ENCODE measurements at places on chromosomes 12 and 14.

- DNase-seq: peak; percentile 12
Observed at GRCh38 chr12:72018036-72018435, 79.4 kb downstream of the TPH2 start.

GRCh38 chr12:95248604-95249360 is 31.2 kb downstream of the VEZT start:
- DNase-seq: no peak

GRCh38 chr12:1322821-1323220 is 271.6 kb downstream of the FBXL14 start:
- DNase-seq: no peak

DNA sequence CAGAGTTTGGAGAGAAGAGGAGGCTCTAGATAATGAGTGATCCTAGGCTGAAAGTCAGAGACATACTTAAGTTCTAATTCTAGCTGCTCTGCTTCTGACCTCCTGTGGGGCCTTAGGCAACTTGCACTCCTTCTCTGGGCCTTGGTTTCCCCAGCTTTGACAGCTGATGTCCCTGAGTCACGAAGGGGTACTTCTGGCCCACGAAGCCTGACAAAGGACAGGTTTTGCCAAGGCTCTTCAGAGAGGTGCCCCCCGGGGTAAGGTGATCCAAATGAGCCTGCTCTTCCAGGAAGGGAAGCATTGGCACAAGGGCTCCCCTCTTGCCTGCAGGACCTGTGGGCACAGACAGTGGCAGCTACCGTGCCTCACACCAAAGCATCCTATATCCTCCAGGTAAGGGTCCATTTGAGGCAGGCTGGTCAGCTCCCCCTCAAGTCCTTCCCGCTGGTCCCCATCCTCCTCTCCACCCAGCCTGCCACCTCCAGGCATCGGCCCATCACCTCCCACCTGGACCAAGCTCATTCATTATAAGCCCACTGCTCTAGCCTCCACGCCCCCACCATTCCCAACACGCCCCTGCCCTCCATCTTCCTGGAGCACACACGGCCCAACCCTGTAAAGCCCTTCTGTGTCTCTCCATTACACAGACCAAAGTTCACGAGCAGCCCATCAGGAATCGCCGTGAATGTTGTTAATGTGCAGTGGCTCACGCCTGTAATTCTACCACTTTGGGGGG is 1.9 kb upstream of the PPP1R13B start:
- DNase-seq: no peak

DNA sequence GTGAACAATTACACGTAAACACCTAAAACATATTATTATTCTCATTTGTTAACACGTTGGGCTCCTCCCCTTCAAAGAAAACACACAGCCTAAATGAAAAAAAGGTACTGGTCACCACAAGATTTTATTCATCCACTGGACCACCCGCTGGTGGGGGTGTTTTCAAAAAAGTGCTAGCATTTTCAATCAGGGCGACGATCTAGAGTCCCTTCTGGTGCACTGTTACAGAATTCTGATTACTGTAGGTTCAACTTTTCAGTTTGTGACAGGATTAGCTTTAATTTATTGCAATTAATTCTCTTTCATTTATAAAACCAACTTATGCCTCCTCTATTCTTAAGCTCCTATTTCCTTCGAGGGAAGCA is 443 bp downstream of the MAGOHB start:
- no peak for DNase-seq

DNA sequence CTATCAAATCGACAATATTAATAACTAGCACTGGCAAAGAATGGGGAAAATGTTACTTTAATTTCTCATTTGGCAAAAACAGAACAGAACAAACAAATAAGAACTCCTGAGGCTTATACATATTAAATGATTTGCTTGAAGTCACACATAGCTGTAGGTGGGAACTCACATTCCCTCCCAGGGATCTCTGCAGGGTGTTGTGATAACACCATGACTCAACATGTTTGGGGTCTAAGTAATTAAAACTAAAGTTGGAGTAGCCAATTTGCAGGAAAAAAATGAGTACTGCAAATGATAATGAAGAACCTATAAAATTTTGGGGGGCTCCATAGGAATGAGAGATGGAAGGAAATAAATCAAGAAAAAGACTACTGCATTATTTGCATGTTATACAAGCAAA is 27.5 kb downstream of the UNC79 start:
- no peak for DNase-seq

GRCh38 chr14:60090864-60091519 is 731 bp upstream of the PCNX4 start:
- DNase-seq: peak; percentile 80

DNA sequence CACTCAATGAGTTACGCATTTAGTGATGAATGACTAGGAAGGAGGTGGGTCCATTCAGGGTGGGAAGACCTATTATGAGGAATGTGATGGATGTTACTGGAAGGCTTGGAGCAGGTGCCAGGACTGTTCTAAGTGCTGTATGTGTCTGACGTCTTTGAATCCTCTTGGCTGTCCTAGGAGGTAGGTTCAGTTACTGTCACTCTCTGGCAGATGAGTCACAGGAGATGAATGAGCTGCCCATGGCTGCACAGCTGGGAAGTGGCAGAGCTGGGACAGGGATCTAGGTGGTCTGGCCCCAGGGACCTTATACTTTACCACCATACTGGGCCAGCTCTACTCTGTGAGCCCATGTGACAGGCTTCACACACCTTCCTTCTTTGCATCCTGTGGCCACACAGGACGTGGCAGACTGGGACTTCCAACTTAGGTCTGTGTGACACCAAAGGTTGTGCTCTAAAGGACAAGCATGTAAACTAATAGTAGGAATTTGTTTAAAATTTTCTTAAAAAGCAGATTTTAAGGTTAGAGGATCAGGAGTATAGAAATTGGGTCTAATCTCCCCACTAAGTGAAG is 24.0 kb downstream of the TCTN1 start:
- no peak for DNase-seq

DNA sequence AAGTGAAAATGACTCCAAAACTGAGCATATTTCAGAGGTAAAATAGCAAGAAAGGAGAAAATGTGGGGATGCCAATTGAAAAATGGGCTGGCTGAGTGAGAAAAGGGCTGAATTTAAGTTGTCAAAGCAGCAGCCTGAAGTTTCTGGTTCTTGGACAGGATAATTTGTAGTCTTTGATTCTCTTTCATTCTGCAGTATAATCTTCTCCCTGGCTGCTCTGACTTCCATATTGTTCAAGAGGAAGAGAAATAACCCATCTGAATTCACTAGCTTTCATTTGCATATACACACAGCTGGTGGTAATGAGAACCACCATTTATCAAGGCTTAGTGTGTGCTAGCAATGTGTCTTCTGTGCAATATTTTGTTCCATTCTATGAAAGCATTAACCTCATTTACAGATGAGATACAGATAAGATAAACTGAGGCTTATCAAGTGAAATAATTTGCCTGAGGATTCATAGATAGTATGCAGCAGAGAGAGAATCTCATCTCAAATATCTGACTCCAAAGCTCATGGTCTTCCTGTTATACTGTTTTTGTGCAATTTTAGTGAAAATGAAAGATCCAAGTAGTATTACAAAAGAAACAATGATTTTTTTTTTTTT is 184.2 kb downstream of the TMTC2 start:
- no peak for DNase-seq

DNA sequence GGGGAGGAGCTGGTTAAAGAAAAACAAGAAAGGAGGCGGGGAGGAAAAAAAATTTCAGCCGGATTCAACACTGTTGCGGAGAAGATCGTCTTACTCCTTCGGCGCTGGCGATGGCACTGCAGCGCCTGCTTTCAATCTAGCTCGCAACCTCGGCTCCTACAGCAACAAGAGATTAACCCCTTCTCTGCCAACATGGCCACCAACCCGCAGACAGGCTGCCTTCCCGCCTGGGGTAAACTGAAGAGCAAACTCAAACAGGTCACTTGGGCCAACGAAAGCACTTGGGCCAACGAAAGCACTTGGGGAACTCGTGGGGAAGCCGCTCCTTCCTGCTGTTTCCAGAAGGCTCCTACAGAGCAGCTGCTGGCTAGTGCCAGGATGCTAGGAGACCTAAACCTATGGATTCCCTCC is 73.7 kb downstream of the CIT start:
- no peak for DNase-seq

GRCh38 chr12:53887881-53888280 is 50.8 kb upstream of the HOXC13 start:
- no peak for DNase-seq

- DNase-seq: no peak
Observed at GRCh38 chr12:113826805-113827538, 139.2 kb downstream of the RBM19 start.

DNA sequence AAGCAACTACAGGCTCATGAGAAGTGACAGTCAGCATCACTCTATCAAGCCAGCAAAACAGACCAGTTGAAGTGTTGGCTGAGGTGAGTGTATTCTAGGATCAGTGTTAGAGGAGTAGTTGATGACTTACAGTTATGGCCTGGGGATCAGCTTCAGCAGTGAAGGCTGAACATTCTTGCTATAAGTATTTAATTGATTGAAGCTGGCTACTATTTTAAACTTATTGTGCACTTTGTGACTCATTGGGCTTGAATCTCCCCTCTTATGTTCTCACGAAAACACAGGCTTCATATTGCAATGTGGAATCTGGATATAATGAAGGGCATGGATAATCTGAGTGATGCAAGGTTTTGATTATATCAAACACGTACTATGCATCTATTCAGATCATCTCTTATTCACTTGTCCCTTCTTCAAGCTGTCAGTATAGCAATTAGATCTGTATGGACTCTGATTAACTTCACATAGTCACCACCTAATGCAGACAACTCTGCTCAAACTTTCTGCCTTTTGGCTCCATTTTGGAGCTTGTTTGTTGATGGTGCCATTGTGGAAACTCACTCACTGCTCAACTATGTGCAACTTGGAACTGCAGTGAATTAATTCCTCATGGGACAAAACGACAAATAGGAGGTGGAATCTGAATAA is 309.2 kb downstream of the SLC16A7 start:
- no peak for DNase-seq

- DNase-seq: no peak
Observed at GRCh38 chr14:101236496-101237251, 324.6 kb upstream of the DIO3 start.

- no peak for DNase-seq
Observed at GRCh38 chr14:37144729-37145363, 27.6 kb downstream of the SLC25A21 start.

GRCh38 chr12:107238296-107238695 is 144.9 kb upstream of the CRY1 start:
- no peak for DNase-seq

DNA sequence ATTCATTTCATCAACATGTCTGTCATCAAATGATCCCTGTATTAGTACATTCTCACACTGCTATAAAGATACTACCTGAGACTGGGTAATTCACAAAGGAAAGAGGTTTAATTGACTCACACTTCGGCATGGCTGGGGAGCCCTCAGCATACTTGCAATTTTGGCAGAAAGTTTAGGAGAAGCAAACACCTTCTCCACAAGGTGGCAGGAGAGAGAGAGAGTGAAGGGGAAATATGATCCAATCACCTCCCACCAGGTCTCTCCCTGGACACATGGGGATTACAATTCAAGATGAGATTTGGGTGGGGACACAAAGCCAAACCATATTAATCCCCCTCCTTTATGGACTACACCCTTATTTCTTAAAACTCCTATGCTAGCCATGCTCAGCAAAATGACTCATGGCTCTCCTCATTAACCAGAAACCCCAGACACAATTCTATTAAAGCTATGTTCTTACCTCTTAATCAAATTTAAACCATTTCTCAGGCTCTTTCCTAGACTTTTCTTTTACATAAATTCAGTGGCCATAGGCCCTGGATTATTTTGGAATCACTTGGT is 932.3 kb downstream of the FLRT2 start:
- no peak for DNase-seq

DNA sequence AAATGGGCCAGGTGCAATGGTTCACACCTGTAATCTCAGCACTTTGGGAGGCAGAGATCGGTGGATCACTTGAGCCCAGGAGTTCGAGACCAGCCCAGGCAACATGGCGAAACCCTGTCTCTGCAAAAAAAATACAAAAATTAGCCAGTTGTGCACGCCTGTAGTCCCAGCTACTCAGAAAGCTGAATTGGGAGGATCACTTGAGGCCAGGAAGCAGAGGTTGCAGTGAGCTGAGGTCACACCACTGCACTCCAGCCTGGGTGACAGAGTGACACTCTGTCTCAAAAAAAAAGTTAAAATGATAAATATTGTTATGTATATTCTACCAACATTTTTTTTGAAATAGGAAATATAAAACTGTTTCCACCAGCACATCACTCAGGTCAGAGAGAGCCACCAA is 64.9 kb downstream of the NDUFA12 start:
- no peak for DNase-seq

GRCh38 chr14:51628238-51628637 is 23.5 kb upstream of the FRMD6 start:
- DNase-seq: no peak

GRCh38 chr12:29039013-29039412 is 110.1 kb upstream of the FAR2 start:
- DNase-seq: no peak

DNA sequence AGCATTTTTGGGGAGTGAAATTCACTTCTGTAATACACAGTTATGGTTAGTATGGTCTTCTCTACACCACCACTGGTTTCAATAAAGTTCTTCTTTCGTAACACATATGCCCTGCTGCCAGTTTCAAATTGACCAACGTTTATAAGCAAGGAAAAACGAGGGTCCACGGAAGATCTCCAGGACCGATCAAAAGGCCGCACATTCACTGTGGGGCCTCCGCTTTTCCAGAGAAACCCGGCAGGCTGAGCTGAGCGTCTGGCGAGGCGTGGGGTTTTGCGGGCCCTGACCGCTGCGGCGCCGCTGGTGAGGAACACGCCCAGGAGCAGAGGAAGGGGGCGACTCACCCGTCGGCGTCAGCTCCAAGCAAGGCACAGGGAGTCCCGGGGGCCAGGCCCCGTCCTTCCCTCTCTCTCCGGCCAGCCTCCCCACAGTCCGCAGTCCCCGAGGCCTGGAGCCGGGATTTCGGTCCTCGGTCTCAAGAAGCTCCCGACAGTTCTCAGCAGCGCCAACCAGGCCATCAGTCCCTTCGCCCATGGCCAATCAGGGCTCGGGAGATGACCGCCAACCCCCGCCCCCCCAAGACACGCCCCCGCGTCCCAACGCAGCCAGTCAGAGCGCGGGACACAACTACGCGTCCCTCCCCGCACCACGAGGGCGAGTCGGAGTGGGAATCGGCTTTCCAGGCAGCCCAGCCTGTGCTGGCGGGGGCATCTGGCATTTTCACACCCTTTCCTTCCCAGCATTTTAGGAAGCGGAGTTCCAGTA is at the start of gene MTERF2:
MTERF2 (minus strand) TSS at position 522 of the 765 bp plus-strand sequence. CDS start 8,432 bp downstream, outside the sequence.
- DNase-seq: peak; percentile 87

- peak; percentile 85 for DNase-seq
Observed at GRCh38 chr12:2083561-2083960, 30.8 kb downstream of the CACNA1C start.

DNA sequence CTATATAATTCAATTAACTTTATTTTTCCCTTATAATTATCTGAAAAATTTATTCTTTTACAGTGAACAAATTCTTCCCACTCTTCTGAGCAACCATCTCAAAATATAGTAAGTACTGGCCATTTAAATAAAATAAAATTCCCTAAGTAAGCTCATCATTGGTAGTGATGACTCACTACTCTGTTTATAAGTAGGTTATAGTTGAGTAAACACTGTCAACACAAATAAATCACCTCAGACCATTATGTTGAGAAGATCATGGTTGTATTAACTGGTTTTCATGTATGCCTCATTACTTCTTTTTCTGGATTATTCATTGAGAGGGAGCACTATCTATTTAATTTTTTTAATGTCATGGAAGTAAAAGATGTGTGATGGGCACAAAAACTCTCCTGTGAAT is 220.5 kb downstream of the SEC23A start:
- DNase-seq: no peak
